Stimulated activated CD4-positive, alpha-beta T cell treated with anti-CD3 and anti-CD28 coated beads, Interleukin-1b, Interleukin-23, amount 100 ng/mL, for 1 hour (primary cell): ENCODE measurements at places on chromosomes 2 and 18.

DNA sequence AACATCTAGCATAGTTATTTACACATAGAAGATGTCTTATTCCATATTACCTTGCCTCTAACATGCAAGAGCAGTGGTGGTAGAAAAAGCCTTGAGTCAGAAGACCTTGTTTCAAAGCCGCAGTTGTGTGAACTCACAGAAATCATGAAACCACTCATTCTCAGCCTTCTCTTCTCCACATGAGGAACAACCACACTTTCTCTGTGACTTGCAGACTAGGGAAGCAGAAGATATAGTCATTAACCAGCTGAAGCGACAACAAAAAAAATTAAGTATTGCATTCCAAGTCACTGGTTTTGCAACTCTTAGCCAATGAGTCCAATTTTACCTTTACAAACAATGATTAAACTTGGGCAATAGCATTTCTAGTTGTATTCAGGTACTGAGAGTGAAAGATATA, 19.0 kb downstream of the TWSG1 start:
- DNase-seq = no peak

- DNase-seq = no peak
Measured at GRCh38 chr18:37689841-37690240, 124.2 kb upstream of the CELF4 start.

DNA sequence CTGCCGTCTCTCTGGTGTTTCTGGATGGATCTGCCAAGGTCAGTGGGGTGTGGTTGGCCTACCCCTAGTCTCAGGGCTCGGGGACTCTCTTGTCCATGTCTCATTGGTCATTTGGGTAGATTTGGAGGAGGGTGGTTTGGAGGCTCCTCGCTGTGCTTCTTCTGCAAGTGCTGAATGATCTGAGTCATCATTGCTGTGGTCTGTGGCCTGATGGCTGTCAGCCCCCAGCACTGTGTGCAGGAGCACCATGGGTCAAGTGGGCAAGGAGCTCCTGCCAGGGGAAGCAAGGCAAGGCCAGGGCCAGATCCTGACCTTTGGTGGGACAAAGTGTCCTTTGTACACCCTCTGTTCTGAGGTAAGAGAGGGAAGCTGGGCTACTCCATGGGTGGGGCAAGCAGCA, 221.8 kb downstream of the FHOD3 start:
- no peak for DNase-seq

DNA sequence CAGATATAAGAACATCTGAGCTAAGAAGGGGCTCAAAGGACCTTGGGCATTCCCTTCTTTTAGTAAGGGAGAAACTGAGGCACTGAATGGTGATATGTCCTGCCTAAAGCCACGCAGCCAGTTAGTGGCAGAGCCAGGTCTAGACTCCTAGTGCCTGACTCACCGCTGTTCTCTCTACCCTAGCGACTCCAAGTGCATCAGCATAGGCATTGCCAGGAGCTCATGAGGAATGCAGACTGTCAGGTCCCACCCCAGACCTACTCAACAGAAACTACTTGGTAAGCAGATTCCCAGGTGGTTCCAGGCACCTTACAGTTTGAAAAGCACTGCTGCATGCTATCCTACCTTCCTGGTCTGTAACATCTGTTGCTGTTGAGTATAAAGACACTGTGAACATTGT, 158.9 kb downstream of the MSH2 start:
- DNase-seq = no peak

DNA sequence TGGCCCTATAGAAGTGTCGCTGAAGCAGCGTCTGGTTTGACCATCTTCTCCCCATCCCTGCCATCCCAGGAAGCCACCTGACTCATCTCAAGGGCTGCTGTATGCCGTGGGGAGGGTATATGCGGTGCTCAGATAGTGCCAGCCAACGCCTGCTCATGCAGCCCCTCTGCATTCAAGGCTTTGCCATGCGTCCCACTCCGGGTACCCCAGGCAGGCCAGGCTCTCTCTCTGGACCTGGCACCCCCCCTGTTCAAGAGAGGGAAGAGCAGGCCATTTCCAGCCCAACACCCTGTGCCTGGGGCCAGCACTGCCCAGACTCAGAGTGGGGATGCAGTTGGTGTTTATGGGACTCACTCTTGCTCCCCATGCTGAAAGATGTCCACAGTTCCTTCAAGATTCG, 130.0 kb downstream of the GLI2 start:
- no peak for DNase-seq

DNA sequence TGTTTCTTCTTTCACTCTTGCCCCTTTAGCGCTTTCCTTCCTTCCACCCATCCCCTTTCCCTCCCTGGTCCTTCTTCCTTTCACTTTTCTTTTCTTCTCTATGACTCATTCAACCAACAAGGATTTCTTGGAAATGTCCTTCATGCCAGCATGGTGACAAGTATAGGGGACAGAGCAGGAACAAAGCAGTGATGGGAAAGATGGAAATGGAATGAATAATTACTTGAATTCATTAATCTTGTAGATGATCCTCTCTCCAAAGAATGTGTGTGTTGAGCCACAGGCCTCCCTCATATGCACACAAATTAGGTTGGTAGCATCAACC, 1.5 kb downstream of the VAMP5 start:
- DNase-seq = no peak

- DNase-seq = no peak
Measured at GRCh38 chr2:43453179-43454170, 142.4 kb downstream of the THADA start.

GRCh38 chr2:234691214-234691575, 194.3 kb upstream of the ARL4C start:
- no peak for DNase-seq

GRCh38 chr2:43266711-43267111, 40.3 kb upstream of the ZFP36L2 start:
- DNase-seq = no peak
